COLO829 (cell line): ENCODE measurements at places on chromosomes 7 and 10.

- peak; percentile 25 for DNase-seq
Observed at GRCh38 chr7:13282377-13282980, 595.0 kb downstream of the ARL4A start.

DNA sequence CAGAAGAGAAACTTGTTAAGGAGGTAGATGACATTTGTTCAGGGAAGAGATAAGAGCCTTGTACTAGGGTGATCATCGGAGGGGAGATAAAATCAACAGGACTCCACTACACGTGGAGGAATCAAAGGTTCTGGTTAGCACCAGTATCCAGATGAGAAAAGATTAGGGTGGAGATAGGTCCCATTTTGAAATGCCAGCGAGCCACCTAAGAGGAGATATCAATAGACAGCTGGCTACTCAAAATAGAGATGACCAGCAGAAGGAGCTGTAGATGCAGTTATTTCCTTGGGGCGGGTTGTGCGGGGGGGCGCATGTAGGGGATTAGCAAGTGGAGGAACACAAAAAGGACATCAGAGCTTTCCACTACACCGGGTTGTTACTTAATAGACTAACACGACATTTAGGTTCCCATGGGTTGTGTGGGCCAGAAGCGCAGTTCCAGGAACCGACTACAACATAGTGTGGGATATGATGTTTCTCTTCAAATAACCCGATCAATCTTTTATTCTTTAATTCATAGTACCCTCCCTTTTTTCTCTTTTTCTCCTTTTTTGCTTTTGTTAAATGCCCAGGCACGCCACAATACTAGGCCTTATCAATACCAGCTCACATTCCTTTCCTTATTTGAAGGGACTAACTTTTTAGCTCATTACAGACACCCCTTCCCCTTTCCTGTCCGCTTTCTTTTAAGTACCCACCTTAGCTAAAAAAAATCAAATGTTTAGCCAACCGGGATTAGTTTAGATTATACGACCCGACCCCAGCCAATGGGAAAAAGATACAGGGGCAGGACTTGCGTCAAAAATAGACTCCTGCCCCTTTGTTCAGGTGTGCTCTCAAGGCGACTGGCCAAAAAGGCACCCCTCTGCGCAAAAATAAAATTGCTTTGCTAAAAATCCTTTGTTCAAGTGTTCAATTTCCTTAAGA is 2.0 kb upstream of the KIF11 start:
- no peak for DNase-seq

GRCh38 chr7:98357751-98358161 is 43.1 kb downstream of the BAIAP2L1 start:
- DNase-seq, result no peak

- DNase-seq, result no peak
Observed at GRCh38 chr7:50662996-50663395, 97.8 kb upstream of the DDC start.

DNA sequence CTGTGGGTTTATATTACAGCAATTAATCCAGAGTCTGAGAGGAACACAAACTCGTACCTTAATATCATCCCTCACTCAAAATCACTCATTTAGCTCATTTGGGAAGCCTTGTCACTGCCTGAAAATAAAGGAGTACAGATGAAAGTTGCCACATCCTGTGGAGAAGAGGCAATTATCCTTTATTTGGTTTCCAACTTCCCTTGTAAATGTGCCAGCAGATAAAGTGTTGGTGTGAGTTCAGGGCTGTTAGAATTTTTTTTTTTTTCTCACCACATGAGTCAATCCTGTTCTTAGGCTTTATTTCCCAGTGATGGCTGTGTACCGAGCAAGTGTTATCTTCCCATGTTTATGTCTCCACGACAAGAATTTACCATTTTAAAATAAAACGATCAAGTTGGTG is 99.0 kb upstream of the SMIM30 start:
- DNase-seq, result peak; percentile 24

DNA sequence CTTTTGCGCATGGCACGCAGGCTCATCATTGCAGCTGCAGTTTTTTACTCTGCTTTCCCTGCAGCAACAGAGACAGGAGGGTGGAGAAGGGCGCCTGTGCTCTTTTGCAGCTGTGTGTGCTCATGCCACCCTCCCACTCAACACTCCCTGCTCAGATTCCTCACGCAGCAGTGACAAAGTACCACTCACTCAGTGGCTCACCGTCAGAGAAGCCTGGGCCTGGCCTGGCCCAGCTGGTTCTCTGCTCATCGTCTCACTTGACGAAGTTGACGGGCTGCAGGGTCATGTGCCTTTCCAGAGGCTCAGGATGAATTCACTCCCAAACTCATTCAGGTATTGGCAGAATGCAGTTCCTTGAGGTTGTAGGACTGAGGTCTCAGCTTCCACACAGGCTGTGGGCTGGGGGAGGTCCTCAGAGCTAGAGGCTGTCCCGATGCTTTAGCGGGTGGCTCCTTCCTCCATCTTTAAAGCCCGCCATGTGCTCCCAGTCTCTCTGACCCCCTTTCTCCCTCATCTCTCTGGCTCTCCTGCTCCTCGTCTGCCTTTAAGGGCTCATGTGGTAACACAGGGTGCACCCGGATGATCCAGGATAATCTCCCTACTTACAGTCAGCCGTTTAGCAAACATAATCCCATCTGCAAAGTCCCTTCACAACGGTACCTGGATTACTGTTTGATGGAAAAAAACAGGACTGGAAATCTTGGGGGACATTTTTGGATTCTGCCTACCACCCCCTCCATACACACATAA is 25.8 kb downstream of the PTPRE start:
- DNase-seq, result no peak

DNA sequence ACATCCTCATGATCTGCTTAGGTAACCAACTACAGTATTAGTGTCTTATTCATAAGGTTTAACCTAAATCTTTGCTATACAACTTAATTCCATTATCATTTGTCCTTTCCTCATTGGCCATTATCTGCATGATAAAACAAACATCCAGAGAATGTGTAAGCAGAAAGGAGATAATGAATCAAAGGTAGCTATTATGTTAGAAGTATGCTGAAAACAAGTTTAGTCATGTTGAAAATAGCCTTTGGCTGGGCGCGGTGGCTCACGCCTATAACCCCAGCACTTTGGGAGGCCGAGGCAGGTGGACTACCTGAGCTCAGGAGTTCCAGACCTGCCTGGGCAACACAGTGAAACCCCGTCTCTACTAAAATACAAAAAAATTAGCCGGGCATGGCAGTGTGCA is 78.2 kb downstream of the NT5C2 start:
- DNase-seq, result no peak

GRCh38 chr7:120735791-120736190 is 122.2 kb downstream of the TSPAN12 start:
- DNase-seq, result no peak

- DNase-seq, result no peak
Observed at GRCh38 chr10:130655313-130656186, 519.4 kb downstream of the GLRX3 start.

GRCh38 chr10:5631936-5632335 is 34.5 kb downstream of the ASB13 start:
- DNase-seq, result no peak

DNA sequence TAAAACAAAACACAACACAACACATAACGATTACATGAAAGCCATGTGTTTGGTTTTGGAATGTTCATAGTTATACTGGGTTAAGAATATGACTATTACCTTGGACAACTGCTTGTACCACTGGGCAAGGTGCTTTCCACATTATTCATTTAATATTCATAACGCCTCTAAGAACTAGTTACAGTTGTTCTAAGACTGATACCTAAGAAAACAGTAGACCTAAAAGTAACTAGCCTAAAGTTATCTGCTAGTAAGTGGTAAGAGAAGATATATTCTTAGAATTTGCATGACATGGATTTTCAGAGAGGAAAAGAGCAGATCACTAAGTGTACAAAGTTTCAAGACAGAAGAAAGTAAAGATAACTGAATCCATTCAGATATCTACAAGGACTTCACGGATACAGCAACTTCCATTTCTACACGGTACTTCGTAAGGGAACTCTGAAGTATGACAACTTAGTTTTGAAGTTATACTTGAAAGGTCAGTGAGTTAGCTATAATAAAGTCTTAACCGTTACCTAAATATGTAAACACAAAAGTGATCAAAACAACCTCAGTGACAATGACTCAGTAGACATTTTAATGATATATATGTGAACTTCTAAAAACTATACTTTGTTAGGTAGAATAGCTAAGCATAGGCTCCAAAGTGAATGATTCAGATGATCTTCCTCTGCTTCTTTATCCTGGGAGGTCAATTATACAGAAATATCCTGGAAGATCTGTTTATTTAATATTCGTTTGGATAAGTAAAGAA is 65.1 kb downstream of the MINDY3 start:
- no peak for DNase-seq

GRCh38 chr7:74612015-74612829 is 45.3 kb upstream of the GTF2I start:
- no peak for DNase-seq

- no peak for DNase-seq
Observed at GRCh38 chr7:167090-167855, 25.1 kb upstream of the FAM20C start.

DNA sequence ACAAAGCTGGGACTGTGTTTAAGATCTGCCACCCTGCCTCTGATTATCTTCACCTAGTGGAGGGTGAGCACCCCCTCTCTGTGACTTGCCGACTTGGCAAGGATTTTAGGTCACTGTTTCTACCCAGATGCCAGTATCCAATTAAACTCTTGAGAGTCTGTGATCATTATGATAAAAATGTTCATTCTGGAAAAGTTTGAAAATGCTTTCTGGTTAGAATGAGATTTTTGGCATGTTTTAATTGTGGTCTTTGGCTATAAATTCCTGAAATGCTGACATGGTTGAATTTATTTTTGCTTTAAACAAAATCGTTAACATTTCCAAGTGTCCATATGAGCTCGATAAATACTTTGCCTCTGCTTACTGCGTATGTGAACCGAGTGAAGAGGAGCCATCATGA is 221.4 kb downstream of the BICC1 start:
- no peak for DNase-seq

DNA sequence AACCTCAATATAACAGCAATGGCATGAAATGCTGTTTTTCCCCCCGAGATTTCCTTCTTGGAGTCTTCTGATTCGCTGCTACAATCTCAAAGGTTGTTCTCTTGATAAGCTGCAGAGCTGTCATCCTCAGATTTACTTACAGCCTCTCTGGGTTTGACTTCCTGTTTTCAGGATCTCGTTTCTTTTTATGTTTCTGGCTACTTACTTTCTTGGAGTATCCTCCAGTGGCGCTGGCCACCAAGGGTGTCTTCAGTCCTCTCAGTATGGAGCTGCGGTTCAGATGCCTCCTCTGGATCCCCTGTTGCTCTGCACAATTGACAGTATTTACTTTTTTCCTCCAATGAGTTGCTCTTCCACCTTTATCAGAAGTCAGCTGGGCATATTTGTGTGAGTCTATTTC is 152.0 kb upstream of the TMEM72 start:
- DNase-seq, result no peak

DNA sequence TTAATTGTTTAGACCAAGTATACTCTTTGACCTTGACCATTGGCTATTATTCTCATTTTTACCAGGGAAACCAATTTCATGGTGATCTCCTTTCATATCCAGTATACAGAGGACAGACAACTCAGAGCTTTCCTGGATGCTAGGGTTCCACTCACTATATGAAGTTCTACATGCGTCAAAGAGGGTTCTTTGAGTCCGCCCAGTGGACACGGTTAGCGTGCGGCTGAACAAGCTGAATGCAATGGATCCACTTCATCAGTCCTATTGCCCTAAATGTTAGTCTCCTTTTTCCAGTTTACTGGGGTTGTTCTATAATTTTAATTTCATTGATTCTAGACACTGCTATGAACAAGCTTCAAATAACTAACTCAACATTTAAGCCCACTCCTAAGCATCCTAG is 162.4 kb upstream of the PCLO start:
- no peak for DNase-seq

GRCh38 chr7:4683043-4683883 is 1.2 kb downstream of the FOXK1 start:
- no peak for DNase-seq

- peak; percentile 65 for DNase-seq
Observed at GRCh38 chr7:128000854-128001265, 30.4 kb downstream of the LRRC4 start.

- DNase-seq, result no peak
Observed at GRCh38 chr10:73759512-73760115, 15.4 kb downstream of the SEC24C start.

DNA sequence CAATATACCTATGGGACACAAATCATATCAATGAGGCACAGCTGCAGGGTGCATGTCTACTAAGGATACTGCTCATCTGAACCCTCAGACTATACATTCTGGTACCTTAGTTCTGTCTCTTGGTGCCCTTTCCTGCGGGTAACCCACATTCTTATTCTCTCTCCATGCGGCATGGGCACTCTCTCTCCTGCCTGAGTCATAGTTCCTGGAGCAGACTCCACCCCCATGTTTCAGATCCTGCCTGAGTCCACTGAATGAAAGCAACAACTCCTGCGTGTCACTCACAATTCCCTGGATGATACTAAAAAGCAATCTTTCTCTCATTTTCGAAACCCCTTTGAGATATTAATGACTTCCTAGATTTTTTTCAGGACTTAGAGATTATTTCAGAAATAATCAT is 653.1 kb upstream of the C7orf33 start:
- DNase-seq, result no peak

GRCh38 chr7:92681633-92682032 is 91.4 kb upstream of the FAM133B start:
- DNase-seq, result no peak

DNA sequence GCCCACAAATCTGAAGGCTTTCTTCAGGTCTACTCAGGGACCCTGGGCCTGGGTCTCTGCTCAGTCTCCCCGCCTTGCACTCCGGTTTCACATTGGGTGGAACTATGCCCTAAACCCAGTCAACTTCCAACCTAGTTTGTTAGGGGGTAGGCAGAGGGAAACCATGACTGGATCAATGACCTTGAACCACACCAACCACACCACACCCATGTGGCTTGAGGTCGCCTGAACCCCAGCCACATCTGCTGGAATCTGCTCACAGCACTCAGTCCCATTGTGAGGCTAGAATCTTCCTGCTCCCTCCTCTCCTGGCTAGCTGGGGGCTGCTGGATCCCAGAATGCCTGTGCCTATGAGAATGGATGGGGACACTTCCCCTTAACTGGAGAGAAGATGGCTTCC is 17.9 kb downstream of the RFC2 start:
- DNase-seq, result no peak

- no peak for DNase-seq
Observed at GRCh38 chr10:80471715-80472233, 17.7 kb downstream of the TSPAN14 start.

DNA sequence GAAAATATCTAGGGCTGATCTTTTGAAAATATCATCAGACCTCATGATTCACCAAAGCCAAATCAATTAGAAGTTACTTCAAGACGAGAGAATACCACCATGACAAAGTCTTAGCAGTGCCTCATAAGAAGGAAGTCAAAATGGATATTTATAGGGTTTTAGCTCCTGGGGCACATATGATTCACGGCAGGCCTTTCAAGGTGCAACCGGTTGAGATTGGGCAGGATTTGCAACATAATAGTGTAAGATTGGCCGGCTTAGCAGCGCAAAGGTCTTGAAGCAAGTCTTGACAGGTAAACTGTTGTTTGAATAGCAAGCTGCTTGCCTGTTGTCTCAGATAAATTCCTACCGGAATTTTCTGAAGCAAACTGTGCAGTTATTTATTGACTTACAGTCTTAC is 17.5 kb downstream of the ADRB1 start:
- DNase-seq, result no peak
